NCI-H748 treated with DMSO at 0.1 percent for 48 hours (cell line): ENCODE measurements at places on chromosomes 4 and X.

DNA sequence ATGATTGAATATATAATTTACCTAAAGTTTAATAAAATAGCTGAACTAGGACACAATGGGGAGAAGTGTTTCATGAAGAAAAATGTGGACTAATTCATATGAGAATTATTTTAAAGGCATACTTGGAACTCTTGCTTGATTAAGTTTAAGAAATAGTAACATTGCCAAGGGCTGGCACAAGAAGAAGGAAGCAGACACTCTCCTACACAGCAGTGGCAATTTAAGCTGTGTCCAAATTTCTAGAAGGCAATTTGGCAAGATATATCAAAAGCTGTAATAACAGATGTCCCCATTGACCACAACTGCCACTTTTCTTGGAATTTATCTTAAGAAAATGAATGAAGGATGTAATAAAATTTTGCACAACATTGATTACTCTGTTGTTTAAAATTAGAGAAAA lies 209.5 kb upstream of the S100G start:
- DNase-seq = no peak

DNA sequence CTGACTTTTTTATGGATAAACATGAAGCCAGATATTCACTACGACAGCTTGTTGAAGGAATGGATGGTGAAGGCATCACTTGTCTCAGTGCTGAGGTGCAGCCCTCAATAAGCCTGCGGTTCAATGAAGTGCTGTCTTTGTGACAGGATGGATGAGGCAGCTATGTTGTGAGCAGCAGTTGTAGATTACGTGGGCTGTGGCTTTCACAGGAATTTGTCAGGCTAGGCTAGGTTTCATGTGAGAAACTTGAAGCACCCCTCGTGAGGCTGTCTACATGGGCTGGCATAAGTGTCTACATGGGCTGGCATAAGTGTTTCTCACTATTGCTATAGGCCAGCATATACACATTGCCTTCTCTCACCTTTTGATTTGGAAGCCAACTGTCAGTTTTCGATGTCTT lies 1050.0 kb downstream of the ADGRL3 start:
- no peak for DNase-seq

GRCh38 chrX:78106651-78106986 lies 2.6 kb downstream of the PGK1 start:
- no peak for DNase-seq

DNA sequence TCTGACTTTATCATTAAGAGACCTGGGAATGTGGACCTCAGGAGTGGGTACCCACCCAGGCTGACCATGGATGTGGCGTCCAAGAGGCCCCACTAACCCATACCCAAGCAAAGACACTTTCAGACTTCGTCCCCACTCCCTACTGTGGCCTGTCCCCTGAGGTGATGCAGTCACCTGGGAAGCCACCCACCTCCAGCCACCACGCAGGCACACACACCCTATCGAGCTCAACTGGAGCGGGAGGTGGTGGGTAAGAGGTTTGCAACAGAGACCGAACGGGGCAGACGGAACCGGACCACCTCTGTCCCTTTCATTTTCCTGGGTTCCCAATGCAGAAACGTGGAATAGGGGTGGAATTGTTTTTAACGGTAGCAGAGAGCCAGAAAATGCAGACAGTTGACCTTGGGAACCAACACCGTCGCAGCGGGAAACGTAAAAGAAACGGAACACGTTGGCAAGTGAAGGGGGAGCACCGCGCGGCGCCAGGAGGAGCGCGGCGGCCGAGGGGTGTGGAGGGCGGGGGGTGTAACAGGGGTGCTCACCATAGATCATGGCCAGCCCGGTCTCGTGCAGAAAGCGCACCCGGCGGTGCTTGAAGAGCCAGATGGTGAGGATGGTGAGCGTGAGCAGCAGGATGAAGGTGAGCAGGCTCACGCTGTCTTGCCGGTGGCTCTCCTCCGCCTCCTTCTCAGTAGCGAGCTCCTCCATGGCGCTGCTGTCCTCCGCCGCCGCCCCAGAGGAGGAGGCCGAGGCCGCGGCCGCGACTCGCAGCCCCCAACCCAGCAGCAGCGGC lies 559 bp downstream of the SLC9A7 start:
- no peak for DNase-seq

DNA sequence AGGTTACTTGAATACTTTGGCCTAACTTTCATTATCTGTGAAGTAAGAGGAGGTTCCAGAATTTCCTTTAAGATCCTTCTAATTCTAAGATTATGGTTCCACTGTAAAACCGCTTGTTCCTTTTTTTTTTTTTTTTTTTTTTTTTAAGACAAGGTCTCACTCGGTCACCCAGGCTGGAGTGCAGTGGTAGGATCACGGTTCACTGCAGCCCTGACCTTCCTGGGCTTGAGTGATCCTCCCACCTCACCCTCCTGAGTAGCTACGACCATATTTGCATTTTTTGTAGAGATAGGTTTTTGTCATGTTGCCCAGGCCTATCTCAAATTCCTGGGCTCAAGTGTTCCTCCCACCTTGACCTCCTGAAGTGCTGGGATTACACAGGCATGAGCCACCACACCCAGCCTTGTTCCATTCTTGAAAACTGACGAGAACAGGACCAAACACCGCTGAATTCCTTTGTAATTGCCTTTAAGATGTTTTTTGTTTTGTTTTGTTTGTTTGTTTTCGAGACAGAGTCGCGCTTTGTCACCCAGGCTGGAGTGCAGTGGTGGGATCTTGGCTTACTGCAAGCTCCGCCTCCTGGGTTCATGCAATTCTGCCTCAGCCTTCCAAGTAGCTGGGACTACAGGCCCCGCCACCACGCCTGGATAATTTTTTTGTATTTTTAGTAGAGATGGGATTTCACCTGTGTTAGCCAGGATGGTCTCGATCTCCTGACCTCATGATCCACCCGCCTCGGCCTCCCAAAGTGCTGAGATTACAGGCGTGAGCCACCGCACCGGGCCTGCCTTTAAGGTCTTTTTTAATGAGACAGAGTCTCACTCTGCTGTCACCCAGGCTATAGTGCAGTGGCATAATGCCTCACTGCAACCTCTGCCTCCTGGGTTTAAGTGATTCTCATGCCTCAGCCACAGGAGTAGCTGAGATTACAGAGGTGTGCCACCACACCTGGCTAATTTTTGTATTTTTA lies 6.8 kb downstream of the PDS5A start:
- DNase-seq = no peak

- DNase-seq = no peak
Observed at GRCh38 chr4:43277003-43277402, 384.5 kb downstream of the GRXCR1 start.

GRCh38 chr4:103074744-103075434 lies 1.7 kb downstream of the SLC9B2 start:
- DNase-seq = no peak

GRCh38 chr4:147461161-147461560 lies 19.7 kb upstream of the EDNRA start:
- no peak for DNase-seq

DNA sequence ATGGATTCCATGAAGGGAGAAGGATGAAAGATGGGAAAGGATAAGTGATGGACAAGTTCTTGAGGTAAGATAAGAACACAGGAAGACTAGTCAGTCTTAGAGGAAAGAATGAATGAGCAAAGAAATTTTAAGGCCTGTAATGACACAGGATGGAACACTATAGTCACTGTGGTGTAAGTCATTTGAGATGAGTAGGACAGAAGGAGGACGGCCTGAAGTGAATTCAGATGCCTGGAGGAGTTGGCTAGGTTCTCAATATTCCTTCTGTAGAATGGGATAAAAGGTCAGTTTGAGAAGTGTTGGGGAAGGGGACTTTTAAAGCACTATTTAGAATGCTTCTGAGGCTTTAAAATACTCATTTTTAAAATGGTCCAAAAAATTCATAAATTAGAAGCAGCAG lies 3.9 kb downstream of the MSMO1 start:
- peak; percentile 14 for DNase-seq

- DNase-seq = no peak
Observed at GRCh38 chr4:34293459-34293858, 1950.9 kb downstream of the ARAP2 start.

DNA sequence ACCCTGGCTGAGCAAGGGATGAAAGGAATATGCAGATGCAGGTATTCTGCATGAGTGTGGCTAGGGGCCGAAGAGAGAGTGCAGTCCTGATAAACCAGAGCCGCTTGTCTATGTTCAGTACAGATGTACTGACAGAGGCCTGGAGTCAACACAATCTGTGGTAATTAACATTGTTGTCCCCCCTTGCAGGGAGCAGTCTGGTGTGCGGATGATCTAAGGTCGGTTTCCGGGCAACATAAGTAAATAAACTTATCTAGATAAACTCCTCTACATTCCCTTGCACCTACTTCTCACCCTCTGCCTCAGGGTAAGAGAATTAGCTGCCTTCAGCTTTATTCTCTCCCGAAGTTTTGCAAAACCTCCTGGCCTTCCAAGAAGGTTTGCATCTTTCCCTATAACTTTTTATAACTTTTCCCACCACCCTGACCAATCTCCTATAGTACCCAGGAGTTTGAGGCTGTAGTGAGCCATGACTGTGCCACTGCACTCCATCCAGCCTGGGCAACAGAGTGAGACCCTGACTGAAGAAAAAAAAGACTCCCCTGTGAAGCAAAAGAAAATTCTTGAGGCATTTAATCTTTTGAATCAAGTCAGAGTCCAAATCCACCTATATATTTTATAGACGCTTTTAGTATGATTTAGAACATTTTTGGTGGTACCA lies 26.6 kb downstream of the SNX25 start:
- DNase-seq = no peak

GRCh38 chr4:54898656-54899340 lies 226.6 kb downstream of the KDR start:
- DNase-seq = no peak
